MCF 10A (cell line): ENCODE measurements at places on chromosomes 1 and 21.
A peak's percentile ranks its signal among the peaks of the same experiment; 100 is the strongest.

- DNase-seq: peak; percentile 29
These were observed 122.0 kb downstream of the LACTBL1 start for GRCh38 chr1:22850681-22851080.

GRCh38 chr1:116910379-116911187 lies 867 bp downstream of the PTGFRN start:
- peak; percentile 48 for DNase-seq

GRCh38 chr1:205447457-205448341 lies 8.1 kb downstream of the BLACAT1 start:
- DNase-seq: peak; percentile 66

GRCh38 chr1:43481491-43481890 lies 27.8 kb upstream of the HYI start:
- DNase-seq: no peak

DNA sequence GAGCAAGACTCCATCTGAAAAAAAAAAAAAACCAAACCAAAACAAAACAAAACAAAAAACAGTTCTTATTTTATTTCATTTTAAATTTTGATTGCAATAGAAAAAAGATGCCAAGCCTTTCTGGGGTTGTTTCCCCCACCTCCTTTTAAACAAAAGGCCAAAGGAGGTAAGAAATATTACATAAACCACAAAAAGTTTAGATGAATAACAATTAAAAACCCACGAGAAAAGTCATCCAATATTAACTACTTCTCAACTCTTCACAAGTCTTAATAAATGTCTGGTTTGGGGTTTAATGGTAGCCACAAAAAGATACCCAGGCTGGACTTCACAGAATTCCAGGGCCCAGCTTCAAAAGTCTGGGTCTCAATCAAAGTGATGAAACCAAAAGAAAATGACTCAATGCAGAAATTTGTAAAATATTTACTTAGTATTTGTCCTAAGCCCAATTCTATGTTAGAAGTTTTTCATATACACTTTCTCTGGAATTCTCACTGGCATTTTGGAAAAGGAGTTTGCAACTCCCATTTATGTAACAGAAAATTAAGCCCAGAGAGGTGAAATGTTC lies 47.0 kb upstream of the SDC3 start:
- DNase-seq: no peak

GRCh38 chr1:68314151-68314780 lies 81.9 kb upstream of the WLS start:
- no peak for DNase-seq

GRCh38 chr1:39980555-39981313 lies 25.8 kb downstream of the MFSD2A start:
- DNase-seq: no peak

- DNase-seq: peak; percentile 19
These were observed 65.8 kb upstream of the BCL9 start for GRCh38 chr1:147475488-147475887.

DNA sequence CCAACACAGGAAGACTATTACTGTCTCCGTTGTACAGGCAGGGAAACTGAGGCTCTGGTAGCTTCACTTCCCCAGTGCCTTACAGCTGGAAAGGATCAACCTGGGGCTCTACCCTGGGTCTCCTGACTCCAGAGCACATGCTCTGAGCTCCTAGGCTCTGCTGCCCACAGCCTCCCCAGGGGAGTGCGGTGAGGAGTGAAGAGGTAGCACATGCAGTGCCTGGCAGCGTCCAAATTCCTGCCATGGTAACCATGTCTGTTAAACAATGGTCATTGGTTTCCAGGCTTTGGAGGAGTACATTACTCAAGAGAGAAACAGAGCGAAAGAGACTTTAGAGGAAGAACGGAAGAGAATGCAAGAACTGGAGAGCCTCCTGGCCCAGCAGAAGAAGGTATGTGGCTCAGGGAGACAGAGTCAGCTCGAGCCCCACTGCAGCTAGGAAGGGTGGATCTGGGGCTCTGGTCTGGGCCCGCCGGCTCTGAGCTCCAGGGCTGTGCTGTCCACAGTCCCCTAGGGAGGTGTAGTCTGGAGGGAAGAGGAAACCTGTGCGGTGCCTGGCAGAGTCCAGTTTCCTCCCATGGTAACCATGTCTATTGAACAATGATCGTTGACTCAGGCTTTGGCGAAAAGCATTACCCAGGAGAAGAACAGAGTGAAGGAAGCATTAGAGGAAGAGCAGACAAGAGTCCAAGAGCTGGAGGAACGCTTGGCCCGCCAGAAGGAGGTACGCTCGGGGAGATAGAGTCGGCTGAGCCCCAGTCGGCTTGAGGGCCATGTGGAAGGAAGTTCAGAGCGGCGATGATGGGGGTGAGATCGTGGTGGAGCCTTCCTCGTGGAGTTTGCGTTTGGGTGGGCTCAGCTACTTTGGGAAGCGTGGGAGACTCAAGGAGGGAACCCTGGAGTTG lies 64.6 kb upstream of the EFHD2 start:
- no peak for DNase-seq

GRCh38 chr1:68620571-68620970 lies 123.7 kb upstream of the DEPDC1 start:
- no peak for DNase-seq

- DNase-seq: no peak
These were observed 56.6 kb downstream of the AGPAT3 start for GRCh38 chr21:43921571-43921978.

DNA sequence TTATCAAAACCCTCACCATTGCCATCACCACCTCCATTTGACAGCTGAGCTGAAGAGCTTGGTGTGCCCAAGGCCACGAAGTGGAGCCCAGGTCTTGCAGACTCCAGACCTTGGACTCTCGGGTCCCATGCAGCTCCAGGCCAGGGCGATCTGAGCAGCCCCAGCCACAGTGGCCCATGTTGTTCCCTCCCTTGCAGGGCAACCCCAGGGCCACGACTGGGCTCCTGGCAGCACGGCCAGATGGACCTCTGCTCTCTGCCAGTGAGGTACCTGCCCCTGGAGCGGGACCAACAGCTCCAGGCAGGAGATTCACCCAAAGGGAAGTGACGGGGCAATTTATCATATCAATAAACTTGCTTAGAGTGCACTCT lies 182.7 kb upstream of the VAMP3 start:
- DNase-seq: no peak

- DNase-seq: no peak
These were observed 116.3 kb upstream of the SLC25A33 start for GRCh38 chr1:9422911-9423505.

GRCh38 chr1:92031281-92032110 lies 1.7 kb downstream of the EPHX4 start:
- peak; percentile 7 for DNase-seq

DNA sequence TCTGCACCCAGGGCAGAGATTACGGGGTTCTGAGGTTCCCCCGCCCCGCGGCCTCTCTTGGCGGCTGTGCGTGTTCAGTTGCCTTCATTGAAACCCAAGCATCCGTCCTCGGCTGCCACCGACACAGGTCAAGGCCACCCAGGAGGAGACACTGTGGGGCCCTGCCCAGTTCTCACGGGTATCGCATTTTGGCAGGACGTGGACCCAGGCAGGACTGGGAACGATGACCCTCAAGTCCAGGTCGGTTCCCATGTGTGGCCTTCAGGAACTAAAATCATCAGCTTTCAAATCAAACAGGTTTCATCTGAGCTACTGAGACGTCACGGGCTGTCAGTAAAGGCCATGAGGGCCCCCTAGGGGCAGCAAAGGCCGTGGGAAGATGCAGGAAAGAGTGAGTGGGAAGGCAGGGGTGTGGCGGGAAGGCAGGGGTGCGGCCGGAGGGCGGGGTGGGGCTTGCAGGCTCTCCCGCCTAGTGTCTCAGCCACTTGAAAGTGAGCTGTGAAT lies 7.0 kb upstream of the C1orf174 start:
- DNase-seq: peak; percentile 35

GRCh38 chr21:45637883-45638282 lies 5.6 kb upstream of the PCBP3 start:
- DNase-seq: no peak

DNA sequence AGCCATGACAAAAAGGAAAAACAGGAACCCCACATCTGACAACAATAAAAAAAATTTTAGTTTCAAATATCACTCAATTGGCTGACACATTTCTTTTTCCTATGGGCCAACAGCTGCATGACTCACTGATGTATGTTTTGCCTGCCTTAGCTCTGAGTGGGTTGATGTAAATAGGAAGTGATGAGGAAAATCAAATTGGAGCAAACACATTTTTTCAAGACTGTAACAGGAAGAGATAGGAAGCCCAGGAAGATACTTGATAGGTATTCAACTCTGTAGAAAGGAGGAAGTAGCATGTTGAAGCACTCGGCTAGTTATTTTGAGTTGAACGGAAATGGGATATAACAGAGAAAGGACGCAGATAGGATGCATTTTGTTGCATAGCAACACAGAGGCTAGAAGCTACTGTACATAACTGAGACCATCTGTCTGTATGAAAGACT lies 168.0 kb upstream of the NR5A2 start:
- DNase-seq: peak; percentile 88

- no peak for DNase-seq
These were observed 64.8 kb upstream of the ZNF281 start for GRCh38 chr1:200474633-200475032.

- DNase-seq: peak; percentile 42
These were observed 57.9 kb downstream of the CENPF start for GRCh38 chr1:214660900-214661299.

DNA sequence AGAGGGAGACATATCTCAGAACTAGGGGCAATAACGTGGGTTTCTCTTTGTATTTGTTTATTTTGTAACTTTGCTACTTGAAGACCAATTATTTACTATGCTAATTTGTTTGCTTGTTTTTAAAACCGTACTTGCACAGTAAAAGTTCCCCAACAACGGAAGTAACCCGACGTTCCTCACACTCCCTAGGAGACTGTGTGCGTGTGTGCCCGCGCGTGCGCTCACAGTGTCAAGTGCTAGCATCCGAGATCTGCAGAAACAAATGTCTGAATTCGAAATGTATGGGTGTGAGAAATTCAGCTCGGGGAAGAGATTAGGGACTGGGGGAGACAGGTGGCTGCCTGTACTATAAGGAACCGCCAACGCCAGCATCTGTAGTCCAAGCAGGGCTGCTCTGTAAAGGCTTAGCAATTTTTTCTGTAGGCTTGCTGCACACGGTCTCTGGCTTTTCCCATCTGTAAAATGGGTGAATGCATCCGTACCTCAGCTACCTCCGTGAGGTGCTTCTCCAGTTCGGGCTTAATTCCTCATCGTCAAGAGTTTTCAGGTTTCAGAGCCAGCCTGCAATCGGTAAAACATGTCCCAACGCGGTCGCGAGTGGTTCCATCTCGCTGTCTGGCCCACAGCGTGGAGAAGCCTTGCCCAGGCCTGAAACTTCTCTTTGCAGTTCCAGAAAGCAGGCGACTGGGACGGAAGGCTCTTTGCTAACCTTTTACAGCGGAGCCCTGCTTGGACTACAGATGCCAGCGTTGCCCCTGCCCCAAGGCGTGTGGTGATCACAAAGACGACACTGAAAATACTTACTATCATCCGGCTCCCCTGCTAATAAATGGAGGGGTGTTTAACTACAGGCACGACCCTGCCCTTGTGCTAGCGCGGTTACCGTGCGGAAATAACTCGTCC lies 1.3 kb upstream of the OLIG2 start:
- no peak for DNase-seq

DNA sequence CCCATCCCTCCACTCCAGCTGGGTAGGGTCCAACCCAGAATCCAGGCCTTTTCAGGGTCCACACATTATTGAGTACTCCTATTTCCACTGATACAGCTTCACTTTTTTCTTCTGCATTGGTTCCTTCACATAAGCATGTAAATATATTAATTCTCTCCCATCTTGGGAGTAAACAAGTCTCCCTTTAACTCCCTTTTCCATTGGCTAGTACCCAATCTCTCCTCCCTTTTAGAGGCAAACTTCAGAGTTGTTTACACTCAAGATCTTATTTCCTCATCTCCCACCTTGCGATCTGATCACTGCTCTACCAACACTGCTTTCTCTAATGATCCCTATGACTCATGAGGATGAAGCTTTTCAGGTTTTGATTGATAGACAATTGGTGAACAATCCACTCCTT lies 20.3 kb downstream of the DMAP1 start:
- no peak for DNase-seq

- DNase-seq: no peak
These were observed 6.3 kb downstream of the BTG2 start for GRCh38 chr1:203311368-203312301.

DNA sequence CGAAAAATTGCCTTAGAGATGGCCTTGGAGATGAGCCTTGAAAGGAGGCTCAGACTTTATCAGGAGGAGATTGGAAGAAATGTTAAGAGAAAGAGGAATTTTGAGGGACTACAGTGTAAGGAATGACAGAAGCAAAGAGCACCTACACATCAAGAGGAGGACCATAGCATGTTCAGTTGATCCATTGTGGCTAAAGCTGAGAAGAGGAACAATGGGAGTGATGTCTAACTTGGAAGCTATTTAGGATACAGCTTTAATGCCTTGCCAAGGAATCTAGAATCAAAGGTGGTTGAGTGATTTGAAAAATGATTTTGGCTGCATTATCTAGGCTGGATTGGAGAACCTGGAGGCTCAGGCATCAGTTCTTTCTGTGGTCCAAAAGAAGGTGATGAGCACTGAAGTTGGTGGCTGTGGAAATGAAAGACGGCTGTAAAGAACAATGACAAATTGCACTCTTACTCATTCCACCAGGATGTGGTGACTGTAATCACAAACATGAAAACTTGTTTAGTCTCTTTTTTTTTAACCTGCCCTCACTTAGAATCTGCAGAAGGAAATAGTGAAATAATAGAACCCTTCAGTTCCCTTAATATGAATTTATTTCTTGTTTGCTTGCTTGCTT lies 11.3 kb downstream of the FAM20B start:
- no peak for DNase-seq

DNA sequence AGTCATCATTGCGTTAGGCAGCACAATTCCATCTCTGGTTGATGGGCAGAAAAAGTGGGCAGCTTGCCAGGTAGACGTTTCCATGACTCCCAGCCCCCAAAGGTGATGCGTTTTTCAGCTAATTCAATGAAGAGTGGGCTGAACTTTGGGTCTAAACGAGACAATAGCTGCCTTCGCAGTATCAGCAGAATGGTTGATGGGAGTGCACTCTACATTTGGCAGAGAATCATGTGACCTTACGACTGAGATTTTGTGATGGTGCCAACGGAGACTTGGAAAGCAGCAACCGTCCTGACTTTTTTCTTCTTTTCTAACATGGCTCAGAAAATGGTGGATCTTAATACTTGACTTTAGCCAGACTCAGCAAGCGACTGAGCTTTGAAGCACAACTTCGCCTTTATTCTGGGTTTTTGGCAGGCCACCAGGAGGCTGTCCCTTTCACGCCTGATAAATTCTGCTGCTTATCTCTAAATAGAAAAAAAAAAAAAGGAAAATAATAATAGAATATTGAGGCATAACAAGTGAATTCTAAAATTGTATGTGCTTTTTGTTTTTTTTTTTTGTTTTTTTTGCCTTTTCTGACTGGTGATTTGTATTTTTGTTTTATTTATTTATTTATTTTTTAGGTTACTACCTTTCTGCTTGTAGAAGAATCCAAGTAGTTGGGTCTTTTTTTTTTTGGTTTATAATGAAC lies 804.8 kb downstream of the USP25 start:
- DNase-seq: no peak

DNA sequence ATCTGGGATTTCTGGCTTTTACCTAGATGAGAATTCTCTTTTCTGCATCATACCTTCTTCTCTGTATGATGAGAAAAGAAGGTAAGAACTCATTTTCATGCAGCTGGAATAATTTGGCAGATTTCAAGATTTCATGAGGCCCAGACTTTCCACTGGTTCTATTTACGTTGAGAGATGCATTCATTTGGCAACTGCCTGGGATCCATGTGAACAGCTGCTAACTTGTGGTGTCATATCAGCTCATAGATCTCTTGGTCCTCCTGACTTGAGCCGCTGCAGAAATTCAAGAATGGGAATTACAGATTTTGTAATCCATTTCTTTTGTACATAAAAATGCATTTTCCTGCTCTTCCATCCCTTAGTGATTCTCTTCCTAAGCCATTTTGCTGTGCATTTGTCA lies 17.1 kb upstream of the C1orf87 start:
- DNase-seq: no peak

- no peak for DNase-seq
These were observed 184.4 kb downstream of the PTGER3 start for GRCh38 chr1:70863239-70863638.
